ENCODE measurements at places on chromosomes 16 and 17.

GRCh38 chr16:85170066-85170491, 57.8 kb upstream of the CIBAR2 start:
- no peak for DNase-seq

- DNase-seq = no peak
Measured at GRCh38 chr17:4706121-4706520, 2.2 kb upstream of the PELP1 start.

DNA sequence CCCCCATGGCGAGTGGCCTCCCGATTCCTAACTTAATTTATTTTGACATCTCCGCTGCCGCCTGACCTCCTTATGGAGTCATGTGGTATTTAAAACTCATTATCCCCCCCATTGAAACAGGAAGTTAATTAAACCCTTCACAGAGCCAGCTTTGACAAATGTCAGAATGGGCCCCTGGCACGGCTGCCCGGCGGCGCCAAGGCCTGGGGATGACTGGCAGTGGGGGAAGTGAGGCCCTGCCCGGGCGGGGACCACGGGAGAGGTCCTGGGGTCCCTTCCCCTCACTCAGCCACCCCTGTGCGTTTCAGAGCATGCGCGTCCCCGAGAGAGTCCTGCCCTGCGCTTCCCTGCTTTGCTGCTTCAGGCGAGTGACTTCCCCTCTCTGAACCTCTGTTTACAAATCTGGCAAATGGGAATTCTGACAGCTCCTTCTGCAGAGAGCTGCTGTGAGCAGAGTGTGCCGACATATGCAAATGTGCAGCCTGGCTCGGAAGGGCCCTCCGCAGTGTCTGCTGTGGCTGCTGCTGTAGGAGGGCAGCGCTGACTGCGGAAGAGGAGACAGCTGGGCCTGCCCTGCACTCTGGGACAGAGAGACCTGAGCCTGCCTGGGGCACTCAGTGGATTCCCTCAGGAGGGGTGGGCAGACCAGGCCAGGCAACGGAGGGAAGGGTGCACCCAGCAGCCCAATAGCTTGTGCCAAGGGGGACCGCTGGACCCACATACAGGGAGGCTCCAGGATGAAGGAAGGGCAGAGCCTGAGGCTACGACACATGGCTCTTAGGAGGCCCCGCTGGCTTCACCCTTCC, 4.4 kb upstream of the ZFPM1 start:
- DNase-seq = peak; percentile 18

DNA sequence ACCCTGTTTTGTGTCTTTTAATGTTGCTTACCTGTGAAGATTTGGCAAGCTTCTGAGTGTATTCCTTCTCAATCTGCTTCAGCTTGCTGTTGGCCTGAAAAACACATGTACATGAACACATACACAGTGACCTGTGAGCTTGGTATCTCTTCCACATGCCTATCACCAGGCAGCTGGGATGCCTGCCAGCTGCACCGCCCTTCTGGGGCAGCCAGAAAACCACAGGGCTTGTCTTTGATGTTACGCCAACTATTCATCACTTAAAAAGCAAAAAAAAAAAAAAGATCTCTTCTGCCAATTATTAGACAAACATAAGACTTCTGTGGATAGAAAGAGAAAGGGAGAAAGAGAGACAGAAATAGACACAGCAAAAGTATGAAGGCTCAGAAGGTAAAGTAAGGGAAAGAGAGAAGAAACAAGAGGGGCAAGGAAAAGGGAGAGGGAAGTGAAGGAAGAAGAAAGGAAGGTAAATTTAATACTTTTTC, 189.2 kb upstream of the AXIN2 start:
- peak; percentile 87 for DNase-seq

DNA sequence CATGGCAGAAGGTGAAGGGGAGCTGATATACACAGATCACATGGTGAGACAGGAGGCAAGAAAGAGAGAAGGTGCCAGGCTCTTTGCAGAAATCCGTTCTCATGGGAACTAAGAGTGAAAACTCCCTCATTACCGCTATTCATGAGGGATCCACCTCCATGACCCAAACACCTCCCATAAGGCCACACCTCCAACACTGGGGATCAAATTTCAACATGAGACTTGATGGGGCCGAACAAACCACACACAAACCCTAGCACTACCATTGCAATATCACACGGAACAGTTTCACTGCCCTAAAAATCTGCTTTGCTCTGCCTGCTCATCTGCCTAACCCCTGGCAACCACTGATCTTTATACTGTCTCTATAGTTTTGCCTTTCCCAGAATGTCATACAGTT, 34.8 kb downstream of the C17orf67 start:
- no peak for DNase-seq

DNA sequence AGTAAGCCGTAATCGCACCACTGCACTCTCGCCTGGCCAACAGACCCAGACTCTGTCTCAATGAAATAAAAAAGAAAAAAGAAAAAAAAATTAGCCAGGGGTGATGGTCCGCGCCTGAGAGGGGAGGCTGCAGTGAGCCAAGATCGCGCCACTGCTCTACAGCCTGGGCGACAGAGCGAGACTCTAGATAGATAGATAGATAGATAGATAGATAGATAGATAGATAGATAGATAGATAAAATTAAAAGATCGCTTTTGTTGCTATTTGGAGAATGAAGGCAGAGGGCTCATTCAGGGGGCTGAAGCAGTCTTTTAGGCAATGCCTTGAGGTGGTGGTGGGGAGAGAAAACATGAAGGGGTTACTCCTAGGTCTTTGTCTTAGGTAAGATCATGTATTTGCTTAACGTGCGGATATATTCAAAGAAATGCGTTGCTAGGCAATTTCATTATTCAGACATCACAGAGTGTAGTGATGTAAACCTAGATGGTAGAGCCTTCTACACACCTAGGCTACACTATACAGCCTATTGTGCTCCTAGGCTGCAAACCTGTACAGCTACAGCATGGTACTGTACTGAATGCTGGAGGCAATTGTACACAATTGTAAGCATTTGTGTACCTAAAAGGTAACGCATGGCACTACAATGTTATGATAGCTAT, 4.3 kb upstream of the HES7 start:
- DNase-seq = no peak

- DNase-seq = no peak
Measured at GRCh38 chr17:83100853-83101391, 21.5 kb downstream of the METRNL start.

DNA sequence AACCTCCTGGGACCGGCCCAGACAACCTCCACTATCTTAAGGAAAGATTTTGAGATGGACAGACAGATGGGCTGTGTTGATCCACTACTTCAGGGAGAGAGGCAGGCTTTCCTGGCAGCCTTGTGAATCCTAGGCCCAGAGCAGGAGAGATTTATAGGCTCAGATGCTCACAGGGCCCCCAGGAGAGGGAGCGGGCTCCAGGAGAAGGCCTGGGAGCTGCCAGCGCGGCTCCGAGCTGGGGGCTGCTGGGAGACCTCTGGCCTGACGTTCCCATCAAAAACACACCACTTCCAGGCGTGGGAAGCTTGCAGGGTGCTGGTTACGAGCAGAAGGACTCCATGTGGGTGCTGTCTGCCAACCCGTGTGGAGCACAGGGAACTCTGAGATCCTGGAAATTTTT, 53.2 kb downstream of the MYH11 start:
- DNase-seq = no peak

DNA sequence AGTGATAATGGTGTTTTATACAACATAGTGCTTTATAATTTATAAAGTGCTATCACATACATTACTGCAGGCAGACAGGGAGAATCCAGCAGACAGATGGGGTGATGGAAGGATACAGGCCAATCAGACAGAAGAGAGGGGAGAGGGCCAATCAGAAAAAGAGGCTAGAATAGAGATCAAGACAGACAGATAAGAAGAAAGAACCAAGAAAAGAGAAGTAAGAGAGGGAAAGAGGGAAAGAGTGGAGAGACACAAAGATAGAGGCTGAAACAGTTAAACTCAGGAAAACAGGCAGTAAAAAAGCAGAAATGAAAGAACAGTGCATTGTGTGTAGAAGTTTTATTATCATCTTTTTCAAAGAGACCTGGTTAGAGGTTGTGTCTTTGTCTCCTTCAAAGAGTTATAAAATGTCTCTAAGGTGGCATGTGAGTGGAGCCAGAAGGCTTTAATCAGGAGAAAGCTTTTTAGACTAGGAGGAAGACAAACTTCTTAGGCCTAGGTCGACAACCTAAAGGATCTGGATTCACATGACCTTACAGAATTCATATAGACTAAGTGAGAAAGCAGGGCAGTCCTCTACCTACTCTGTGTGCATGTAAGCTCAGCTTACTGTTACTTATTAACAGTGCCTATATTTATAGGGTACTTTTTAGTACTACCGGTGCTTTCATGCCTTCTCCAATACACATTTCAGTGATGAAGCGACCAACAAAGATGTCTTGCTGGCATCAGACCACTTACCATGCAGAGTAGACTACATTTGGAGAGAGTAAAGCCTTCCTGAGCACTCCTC, 8.3 kb upstream of the CHD3 start:
- no peak for DNase-seq

GRCh38 chr16:24428756-24429155, 110.6 kb upstream of the RBBP6 start:
- DNase-seq = no peak

- no peak for DNase-seq
Measured at GRCh38 chr17:40975516-40975915, 8.6 kb downstream of the KRT40 start.

GRCh38 chr16:89274561-89275283, 57.2 kb downstream of the ZNF778 start:
- no peak for DNase-seq

- DNase-seq = no peak
Measured at GRCh38 chr17:30229012-30229411, 6.5 kb downstream of the SLC6A4 start.

DNA sequence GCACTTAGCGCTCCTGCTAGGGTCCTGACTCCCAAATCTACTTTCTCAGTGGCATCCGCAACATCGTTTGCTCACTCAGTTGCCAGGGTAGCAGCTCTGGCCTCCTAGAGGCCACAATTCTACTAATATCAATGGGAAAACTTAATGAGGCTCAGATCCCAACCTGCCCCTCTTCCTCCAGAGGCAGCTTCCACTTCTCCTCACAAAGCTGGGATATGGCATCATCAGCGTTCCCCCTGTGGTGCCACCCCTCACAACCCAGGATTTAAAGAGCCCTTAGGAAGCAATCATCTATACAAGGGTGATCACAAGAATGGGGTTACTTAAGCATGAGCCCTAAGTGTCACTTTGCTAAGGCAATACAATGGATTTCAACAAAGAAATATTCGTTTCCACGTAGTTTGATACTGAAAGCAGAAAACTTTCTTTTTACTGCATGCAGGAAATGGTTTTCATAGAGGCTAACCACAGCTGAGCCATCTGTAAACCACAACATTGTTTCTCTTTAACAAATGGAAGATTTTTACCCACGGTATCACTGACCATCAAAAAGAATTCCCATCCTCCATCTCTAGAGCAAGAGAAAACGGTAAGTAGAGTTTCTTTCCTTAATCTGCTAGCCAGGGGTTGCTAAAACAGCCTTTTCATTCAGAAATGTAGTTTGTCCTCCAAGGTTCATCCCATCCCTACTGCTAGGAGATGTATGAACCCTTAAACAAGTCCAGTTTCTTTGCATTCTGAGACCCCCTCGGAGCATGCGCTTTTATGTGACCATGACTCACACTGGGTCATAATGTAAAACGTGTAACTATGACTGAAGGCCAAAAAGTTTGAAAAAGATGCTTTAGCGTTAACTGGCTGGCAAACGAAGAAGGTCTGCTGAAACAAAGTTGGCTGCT, 68.3 kb upstream of the BCAR1 start:
- DNase-seq = no peak

GRCh38 chr17:79832218-79833109, 6.8 kb downstream of the CBX4 start:
- DNase-seq = no peak

- DNase-seq = no peak
Measured at GRCh38 chr16:76656994-76657393, 379.8 kb downstream of the CNTNAP4 start.

DNA sequence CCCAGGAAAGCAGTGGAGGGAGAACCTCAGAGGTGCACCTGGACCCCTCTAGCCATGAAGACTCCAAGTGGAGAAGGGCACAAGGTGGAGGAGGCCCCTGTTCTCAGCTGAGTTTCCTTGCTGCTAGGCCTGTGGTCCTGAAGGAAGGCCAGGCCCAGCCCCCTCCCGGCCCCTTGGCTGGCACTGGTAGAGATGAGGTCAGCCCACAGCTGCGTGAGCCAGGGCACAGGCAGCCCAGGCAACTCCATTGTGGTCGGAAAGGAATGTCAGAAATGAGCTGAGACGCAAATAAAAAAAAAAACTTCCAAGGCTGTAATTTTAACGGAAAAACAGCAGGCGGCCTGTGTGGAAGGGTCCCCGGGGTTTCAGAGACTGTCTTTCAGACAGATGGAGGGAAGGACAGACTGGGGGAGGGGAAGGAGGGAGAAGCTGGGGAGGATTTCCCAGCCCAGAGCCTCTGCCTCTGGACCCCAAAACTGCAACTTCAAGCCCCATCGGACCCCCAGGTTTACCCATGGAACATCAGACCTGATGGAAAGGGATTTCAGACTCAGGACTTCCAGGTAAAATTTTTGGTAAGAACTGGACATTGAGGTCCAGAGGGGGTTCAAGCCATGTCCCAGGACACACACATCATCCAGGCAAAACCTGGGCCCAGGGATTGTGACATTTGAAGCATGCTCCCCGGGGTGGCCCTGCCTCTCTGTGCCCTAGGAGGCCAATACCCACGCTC, 25.6 kb upstream of the MRPS23 start:
- DNase-seq = no peak

DNA sequence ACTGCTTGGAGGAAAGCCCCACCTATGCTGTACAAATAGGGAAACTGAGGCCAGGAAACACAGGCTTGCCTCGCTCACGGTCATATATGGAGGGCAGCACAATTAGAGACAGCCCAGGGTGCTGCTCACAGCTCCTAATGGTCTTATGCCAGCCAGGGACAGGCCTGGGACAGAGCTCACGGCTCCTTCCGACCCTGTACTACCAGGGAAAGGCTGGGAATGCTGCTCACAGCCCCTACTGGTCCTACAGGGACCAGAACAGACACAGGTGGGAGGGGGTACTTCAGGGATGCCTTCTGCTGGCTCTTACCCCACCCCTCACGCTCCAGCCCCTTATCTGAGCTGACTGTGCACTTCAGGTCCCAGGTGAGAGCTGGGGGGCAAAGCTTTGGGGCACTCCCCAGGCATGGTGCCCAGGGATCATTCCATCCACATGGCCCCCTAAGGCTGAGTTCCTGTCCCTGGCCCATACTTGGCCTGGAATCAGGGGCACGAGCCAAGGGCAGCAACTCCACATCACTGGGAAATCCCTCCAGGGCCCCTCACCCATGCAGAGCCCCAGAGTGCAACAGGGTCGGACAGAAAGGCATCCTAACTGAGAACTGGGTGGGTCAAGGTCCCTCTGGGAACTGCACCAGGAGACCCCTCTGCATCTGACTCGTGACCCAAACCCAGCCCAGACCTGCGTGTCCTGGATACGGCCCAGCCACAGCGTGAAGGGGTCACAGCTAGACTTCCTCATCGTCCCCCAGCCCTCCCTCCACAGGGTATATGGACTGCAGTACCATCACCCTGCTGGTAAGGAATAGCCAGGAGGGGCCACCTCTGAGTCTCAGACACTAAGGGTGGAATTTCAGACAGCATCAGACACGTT, 5.9 kb downstream of the RHBDF1 start:
- no peak for DNase-seq

DNA sequence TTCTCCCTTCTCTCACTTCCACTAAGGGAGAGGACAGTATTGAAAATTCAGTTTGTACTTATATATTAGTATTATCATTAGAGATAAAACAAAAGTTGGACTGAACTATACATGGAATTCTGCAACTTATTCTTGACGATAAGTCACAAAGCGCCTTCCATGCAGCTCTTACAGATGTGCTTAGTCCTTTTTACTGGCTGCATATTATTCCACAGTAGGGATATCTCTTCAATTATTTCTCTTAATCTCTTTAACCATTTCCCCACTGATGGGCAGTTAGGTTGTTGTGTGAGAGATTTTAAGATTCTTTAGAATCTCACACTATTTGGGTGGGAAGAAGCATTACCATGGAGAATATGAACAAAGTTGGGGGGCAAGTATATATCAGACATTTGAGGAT, 32.0 kb downstream of the PMFBP1 start:
- DNase-seq = no peak
